CD4-positive, alpha-beta T cell (primary cell): ENCODE measurements at places on chromosomes 2 and 18.
A peak's percentile ranks its signal among the peaks of the same experiment; 100 is the strongest.

GRCh38 chr2:190911813-190912212 is 31.2 kb downstream of the GLS start:
- DNase-seq = no peak

GRCh38 chr2:76930056-76930744 is 592.0 kb downstream of the LRRTM4 start:
- DNase-seq = no peak

DNA sequence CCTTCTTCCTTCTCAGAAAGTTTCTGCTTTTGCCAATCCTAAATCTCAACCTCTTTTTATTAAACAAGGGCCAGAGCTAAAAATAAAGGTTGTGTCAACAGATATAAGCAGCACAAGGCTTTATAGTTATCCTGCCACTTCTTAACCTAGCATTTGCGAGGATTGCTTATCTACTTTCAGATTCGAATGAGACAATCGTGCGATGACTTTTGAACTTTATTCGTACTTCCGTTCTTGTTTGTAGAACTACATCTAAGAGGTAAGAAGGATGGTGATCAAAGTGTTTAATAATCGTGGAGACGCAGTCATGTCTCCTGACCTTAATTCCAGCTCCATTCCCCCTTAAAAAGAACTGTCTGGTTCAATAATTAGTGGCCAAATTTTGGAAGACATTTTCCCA is 578.6 kb downstream of the PIK3C3 start:
- no peak for DNase-seq

DNA sequence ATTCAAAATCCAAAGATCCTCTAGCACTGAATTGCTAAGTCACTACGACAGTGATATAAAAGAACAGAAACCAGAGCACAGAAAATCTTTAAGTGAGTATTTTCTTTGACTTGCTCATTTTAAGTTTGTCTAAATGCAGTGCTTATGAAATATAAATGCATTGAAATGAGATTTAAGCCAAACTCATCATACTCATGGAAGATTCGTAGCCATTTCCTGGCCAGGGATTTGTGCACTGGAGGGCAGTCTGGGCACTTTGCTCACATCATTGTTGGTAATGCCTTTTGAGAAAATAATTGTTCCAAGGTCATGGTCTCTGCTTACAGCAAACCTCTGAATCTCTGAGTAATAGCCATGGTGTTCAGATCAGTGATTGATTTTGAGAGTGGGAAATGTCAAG is 307.7 kb downstream of the ARHGAP15 start:
- DNase-seq = no peak

DNA sequence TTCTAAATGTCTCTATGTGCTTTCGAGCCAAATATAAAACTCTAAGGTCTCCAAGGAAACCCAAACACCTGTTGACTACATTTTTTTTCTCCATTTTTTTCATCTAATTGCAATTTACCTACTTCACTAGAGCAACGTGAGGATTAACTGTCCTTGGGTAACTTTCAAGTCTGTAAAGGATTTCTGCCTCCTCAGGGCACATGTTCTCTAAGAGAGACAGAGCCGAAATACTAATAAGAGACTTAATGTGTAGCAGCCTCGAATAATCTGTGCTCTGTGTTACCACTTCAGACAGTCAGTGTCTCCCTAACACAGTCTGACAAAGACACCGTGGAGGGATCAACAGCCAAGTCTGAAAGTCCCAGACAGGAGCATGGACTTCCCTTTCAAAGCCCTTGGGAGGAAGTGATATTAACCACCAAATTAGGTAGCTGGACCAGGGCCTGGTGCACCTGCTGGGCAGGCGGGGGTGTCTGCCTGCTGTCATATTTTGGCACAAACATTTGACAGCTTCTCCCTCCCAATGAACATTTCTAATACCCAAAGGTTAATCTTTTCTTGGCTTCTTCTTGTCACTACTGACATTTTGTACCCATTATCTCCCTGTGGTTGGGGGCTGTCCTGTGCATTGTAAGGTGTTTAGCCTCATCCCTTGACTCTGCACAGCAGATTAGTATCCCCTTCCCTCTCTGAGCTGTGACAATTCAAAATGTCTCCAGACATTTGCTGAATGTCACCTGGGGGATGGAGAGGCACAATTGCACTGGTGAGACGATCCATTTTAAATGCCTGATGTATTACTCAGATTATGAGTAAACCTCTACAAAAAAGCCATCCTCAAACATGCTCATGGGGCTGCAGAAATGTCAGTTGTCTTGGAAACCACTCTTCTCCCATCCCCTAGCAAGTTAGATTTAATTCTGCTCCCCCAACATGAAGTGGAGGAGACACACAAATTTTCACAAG is 45.7 kb upstream of the LYPD1 start:
- DNase-seq = no peak

- DNase-seq = peak; percentile 57
Observed at GRCh38 chr2:3223080-3223923, 154.3 kb downstream of the EIPR1 start.

DNA sequence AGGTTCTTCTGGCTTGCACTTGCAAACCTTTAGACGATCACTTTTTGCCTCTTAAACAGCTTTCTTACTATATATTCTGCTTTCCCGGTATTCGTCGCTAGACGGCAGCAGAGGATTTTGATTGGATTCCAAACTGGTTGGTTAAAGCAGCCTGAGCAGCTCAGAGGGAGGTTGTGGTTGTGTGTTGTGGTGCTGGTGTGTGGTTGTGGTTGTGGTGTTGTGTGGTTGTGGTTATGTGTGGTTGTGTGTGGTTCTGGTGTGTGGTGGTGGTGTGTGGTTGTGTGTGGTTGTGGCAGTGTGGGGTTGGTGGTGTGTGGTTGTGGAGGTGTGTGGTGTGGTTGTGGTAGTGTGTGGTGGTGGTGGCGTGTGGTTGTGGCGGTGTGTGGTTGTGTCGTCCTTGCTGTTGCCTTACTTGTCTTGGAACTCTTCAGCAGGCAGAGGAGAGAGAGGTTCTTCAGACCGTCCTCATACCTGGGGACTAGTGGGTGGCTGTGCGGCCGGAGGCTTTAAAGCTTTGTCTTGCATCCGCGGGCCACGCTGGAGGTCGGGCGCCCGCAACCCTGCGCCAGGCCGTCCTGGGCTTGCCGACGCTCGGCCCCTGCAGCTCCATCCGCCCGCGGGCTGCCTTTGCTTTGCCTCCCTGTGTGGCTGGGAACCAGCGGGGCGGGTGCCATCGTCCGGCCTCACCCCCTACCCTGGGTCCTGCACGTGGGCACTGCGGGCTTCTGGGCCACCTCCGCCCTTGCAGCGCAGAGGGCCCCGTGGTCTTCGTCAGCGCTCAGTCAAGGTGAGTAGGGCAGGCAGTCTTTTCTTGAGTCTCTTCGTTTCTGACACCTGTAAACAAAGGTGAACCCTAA is 190.8 kb downstream of the ARHGAP28 start:
- DNase-seq = no peak

DNA sequence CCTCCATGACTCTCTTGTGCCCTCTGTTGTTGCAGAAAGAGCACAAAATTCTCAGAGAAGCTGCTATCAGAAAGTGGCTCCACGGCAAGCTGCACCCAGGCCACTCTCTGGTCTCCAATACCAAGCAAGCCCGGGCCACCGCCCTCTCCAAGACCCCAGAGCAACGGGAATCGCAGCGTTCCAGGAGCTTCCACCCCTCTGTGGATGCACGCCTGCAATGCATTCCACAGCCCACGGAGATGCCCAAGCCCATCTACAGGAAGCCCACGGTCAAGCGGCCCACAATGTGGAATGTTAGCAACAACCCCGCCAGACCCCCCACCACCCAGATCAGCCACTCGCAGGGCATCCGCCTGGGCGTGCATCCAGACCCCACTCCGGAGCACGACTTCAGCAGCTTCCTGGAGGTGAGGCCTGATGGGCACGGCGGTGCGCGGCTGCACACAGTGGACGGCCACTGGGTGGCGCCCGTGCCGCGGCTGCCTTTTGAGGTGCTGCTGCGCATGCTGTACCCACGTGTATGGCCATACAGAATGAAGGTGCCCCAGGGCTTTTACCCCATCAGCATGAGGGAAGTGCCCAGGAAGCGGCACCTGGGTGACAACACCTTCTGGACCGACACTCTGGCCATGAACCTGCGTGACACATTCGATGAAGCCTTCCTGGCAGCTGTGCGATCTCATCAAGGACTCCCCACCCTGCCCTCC is 6.3 kb downstream of the ANKRD53 start:
- peak; percentile 83 for DNase-seq

- no peak for DNase-seq
Observed at GRCh38 chr2:19883971-19884720, 17.6 kb downstream of the TTC32 start.

GRCh38 chr18:12038082-12038638 is 55.5 kb upstream of the ANKRD62 start:
- DNase-seq = no peak

- no peak for DNase-seq
Observed at GRCh38 chr2:72028351-72028995, 119.2 kb downstream of the CYP26B1 start.

- no peak for DNase-seq
Observed at GRCh38 chr2:39949131-39949530, 170.1 kb upstream of the THUMPD2 start.

DNA sequence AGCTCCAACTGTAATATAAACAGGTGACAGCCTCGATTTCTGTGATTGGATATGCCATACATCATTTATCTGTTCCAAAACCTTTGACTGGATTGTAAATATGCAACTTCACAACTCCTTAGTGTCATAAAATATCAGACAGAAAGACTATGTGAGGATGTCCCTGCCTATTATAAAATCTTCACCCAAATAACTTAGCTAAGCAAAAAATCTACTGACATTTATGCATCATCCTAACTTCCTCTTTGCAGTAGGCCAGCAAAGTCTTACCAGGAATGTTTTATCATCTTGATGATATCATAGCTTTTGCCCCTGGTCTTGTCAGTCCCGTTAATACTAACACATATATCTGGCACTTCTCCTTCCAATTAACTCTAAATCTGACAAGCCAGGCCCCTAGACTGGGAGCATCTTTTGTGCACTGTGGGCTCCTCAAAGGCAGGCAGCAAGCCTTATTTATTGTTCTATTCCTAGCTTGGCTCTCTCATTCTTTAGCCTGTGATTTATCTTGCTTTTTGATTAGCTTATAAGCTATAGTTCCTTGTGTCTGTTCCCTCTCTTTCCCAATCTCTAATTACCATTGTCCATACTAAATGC is 356.5 kb upstream of the HNMT start:
- no peak for DNase-seq

- no peak for DNase-seq
Observed at GRCh38 chr18:55443776-55444175, 144.2 kb downstream of the TCF4 start.

- DNase-seq = no peak
Observed at GRCh38 chr2:234191819-234192407, 141.4 kb downstream of the SPP2 start.

GRCh38 chr2:151972241-151973012 is 126.4 kb downstream of the CACNB4 start:
- DNase-seq = no peak

DNA sequence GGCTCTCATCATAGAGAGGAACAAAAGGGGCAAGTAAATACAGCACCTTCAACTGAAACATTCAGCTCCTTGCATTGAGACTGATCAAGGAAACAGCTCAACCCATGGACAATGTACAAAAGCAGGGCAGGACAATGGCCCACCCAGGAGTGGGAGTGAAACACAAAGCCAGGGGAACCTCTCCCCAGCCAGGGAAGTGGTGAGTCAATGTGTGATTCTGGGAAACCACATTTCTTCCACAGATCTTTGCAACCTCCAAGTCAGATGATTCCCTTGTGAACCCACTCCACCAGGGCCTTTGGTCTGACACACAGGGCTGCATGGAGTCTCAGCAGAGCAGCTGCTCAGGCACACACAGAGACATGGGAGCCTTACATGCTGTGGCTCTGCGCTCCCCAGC is 294.5 kb downstream of the NR4A2 start:
- no peak for DNase-seq

- DNase-seq = no peak
Observed at GRCh38 chr2:84958135-84959059, 12.6 kb upstream of the KCMF1 start.

DNA sequence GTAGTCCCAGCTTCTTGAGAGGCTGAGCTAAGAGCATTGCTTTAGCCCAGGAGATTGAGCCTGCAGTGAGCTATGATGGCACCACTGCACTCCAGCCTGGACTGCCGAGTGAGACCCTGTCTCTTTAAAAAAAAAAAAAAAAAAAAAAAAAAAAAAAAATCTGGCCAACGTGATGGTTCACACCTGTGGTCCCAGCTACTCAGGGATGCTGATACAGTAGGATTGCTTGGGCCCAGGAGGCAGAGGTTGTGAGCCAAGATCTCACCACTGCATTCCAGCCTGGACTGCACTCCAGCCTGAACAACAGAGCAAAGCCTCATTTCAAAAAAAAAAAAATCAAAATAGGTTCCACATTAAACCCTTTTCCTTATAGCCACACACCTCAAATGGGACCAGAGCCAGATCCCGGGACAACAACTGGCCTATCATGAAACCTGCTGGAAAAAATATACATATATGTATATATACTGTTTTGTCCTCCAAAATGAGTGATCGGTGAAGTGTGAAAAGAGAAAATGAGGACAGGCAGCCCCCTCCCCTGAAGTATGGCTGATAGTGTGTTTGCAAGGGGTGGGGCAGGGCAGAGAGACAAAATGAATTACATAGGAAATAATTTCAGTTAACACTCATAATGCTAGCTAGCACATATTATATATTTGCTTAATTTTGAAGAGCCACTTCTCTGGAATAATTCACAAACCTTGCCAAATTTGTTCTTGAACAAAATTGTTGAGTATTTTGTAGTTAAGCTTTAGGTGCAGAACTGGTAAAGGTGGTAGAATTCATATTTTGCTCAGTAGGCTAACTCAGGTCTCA is 22.9 kb downstream of the MAPRE2 start:
- no peak for DNase-seq

DNA sequence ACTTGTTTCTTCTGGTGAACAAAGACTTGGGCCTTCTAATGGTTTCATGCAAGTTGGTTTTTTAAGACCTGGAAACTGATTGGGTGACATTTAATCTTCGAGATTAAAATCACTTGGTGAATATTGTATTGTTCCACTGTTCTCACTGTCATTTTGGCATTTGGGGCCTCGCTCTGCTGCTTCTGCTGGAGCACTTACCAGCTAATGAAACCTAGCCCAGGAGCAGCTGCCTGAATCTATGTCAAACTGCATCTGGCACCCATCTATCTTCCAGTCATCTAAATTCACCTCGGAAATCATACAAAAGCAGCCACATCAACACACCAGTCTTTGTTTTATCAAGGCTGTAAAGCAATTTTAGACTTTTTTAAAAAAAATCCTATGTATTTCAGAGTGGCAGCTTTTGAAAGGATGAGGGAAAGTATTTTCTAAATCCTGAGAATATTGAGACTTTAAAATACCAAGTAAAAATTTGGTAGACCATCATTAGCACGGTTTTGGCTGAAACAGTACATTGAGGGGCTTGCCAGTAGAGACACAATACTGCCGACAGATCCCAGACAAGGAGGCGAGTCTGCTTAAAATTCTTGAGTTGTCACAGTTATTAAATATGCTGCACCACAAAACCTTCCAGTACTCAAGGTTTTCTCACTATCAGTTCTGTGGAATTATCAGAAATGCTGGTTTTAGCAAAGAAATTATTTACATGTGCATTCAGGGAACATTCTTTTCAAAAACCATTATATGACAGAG is 26.1 kb upstream of the SERTAD2 start:
- no peak for DNase-seq
